ENCODE measurements at places on chromosomes 11 and 22.

DNA sequence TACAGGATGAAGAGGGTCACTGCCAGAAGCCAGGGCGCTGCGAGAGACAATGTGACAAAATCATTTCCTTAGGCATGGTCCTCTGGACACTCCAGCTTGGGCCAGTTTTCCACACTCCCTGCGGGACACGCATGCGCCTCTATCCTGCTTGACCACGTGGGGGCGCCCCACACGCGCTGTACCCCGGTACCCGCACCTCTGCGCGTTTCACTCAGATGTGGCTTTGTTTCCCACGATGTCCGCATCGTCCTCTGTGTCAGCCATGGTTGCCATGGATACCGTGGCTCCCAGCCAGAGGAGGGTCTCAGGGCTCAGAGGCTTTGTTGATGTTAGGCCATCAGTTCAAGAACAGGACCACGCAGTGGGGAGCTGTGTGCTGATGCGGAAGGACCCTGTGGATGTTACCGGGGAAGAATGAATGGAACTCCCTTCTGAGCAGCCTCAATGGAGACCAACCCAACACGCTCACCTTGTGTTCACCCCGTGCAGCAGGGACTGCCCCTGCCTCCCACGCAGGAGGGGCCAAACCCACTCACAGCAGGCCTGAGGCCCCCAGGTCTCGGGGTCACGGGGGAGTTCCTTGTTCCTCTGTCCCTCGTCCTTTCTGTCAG is 101.1 kb upstream of the SLC22A12 start:
- DNase-seq, result peak; percentile 57

GRCh38 chr11:34614344-34615104 is 6.4 kb upstream of the EHF start:
- DNase-seq, result no peak

DNA sequence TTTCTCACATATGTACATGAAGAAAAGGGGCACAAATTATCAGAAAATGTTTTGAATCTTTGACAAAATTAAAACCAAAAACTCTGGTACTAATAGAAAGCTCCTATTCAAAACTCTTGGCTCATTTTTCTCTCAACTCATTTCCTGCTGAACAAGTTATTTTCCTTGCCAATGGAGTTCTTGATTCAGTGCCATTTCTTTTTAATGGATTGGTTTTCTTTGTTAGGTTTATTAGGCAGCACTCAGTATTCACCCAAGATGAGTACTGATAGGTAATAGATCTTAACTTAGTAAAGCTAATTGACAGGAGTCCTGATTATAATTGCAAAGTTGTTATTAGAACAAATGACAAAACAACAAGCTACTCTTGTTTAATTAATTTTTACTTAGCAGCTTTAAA is 279.4 kb upstream of the PDGFD start:
- DNase-seq, result no peak

- DNase-seq, result no peak
These were observed 5.0 kb downstream of the CELSR1 start for GRCh38 chr22:46532416-46532815.

- no peak for DNase-seq
These were observed 18.2 kb downstream of the TEAD1 start for GRCh38 chr11:12692229-12693075.

- DNase-seq, result no peak
These were observed 38.0 kb downstream of the IGSF9B start for GRCh38 chr11:133918608-133919260.

- no peak for DNase-seq
These were observed 28.4 kb downstream of the TMPRSS5 start for GRCh38 chr11:113677685-113678084.

GRCh38 chr22:29654420-29654819 is 51.0 kb downstream of the NF2 start:
- no peak for DNase-seq

DNA sequence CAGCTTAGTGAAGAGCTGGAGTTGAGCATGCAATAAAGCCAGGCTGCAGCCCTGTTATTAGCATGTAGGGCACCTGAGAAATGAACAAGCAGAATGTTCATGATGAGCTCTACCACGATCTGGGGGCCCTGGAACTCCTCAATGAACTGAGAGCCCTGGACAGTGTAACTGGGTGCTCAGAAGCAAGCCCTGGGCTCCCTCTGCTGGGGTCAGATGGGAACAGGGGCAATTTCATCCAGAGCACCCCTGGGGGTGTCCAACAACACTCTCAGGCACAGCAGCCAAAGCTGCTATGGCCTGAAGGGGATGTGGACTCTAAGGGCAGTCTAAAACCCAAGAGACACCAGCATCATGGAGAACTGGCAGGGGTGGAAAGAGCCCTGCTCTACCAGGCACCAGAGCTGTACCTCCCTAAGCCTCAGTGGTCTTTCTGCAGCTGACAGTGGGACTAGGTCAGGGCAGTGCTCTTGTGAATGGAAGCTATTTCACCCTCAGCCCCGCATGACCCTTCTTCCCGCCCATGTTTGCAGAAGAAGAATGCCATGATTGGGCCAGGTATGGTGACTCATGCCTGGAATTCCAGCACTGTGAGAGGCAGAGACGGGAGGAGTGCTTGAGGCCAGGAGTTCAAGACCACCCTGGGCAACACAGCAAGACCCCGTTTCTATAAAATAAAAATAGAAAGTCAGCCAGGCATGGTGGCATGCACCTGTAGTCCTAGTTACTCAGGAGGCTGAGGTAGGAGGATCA is 28.9 kb downstream of the THOC5 start:
- DNase-seq, result no peak

- DNase-seq, result no peak
These were observed 1.3 kb downstream of the UNC93B1 start for GRCh38 chr11:68002575-68002937.

- no peak for DNase-seq
These were observed 5.4 kb downstream of the HYOU1 start for GRCh38 chr11:119051440-119052162.

GRCh38 chr11:62671608-62672389 is at the start of the genes LBHD1 and UQCC3:
Gene LBHD1, minus strand, starts transcription at chr11:62672267. Its CDS starts 2,236 bp downstream, at chr11:62670031.
Gene UQCC3, plus strand, starts transcription at chr11:62671673. Its CDS starts 73 bp downstream, at chr11:62671746.
- DNase-seq, result peak; percentile 85

GRCh38 chr11:122517403-122518379 is 137.8 kb upstream of the UBASH3B start:
- no peak for DNase-seq

GRCh38 chr11:44398266-44399030 is 88.5 kb upstream of the ALX4 start:
- no peak for DNase-seq

- DNase-seq, result no peak
These were observed 48.4 kb downstream of the NOX4 start for GRCh38 chr11:89442801-89443200.

GRCh38 chr11:124762105-124762623 is at the start of gene ESAM:
Gene ESAM, minus strand, starts transcription at chr11:124762290. Its CDS starts 136 bp downstream, at chr11:124762154.
- DNase-seq, result no peak

DNA sequence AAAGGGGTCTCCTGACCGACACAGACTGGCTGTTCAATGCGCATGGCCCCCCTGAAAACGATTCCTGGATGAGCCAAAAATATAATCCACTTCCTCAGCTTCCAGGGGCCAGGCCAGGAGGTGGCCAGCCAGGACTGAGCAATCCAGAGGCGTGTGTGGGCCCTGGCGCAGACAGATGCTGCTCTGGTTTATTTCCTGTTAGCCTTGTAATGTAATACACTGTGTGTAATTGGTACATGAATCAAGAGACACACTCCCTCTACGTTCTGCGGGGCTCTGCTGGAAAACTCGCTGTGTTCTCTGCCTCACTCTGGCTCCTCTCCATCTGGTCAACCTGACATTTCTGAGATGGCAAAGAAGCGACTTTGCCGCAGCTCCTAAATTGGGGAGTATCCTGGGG is 26.3 kb upstream of the ISX start:
- no peak for DNase-seq

- DNase-seq, result no peak
These were observed 8.4 kb downstream of the UVRAG start for GRCh38 chr11:75823415-75823814.

GRCh38 chr11:111778047-111778558 is 11.9 kb upstream of the PPP2R1B start:
- no peak for DNase-seq

GRCh38 chr11:64765291-64765850 is 5.6 kb upstream of the PYGM start:
- no peak for DNase-seq

DNA sequence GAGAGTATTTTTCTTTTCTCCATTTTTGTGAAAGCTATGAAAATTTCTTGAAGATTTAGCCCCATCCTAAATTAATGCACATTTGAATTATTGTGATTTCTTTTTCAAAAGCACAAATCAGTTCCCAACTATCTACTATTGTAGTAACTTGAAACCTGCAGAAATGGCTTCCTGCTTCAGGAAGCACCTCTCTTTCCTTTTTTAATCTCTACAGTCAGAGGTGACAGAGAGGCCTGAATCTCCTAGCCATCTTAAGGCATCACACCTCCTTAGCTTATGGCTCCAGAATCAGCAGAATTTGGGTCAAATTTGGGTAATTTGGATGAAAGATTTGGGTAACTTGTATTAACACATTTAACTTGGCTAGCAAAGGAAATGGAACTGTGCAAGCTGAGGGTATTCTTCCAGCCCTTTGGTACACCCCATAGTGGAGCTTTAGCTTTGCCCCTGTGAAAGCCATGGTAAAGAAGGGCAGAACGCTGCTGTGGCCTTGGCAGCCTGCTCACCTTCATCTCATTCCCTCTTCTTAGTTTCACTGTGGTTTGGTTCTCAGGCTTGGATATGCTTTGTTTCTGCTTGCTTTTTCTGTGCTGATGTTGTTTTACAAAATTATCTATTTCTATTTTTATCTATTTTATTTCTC is 16.2 kb downstream of the TBCEL start:
- DNase-seq, result no peak

- no peak for DNase-seq
These were observed 7.5 kb downstream of the NARS2 start for GRCh38 chr11:78567209-78567608.

- DNase-seq, result no peak
These were observed 220.0 kb downstream of the INSC start for GRCh38 chr11:15334766-15335165.

GRCh38 chr11:20617346-20618005 is 18.1 kb downstream of the SLC6A5 start:
- DNase-seq, result no peak

DNA sequence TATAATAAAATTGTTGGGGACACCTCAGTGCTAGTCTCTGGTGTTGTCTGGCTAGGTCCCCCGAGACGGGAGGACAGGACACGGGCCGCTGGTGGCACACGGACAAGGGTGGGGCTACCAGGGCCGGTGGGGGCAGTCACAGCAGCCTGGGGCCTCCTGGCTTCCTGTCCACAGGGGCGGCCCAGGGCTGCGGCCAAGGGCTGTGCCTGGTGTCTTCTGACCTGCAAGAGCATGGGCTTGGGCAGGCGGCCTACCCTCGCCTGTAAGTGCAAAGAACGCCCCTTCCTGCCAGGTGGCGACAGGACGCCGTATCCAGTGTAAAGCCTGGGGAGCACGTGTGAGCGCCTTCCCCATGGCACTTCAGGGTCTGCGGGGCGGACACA is 3.6 kb downstream of the LRFN4 start:
- no peak for DNase-seq

DNA sequence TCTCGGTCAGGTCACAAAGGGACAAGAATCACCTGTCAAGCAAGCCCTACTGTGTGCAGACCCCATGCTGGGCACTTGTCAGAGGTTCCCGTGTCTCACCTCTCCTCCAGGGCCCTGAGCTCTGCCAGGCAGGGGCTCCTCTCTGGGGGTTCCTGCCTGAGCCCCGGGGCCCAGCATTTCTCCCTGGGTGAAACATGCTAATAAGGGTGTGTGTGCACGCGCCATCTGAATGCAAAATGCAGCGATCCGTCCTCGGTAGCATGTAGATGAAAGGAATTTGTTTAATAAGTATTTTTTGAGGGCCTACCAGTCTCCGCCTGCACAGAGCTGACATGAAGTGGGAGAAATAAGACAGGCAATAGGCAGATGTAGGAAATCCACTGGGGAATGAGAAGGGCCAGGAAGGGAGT is 5.8 kb downstream of the ELFN2 start:
- DNase-seq, result no peak

- no peak for DNase-seq
These were observed 498.7 kb downstream of the METTL15 start for GRCh38 chr11:28606930-28607329.

GRCh38 chr11:72589802-72590761 is 84.1 kb downstream of the PDE2A start:
- peak; percentile 24 for DNase-seq

GRCh38 chr11:129315781-129316579 is 59.7 kb upstream of the BARX2 start:
- peak; percentile 60 for DNase-seq

DNA sequence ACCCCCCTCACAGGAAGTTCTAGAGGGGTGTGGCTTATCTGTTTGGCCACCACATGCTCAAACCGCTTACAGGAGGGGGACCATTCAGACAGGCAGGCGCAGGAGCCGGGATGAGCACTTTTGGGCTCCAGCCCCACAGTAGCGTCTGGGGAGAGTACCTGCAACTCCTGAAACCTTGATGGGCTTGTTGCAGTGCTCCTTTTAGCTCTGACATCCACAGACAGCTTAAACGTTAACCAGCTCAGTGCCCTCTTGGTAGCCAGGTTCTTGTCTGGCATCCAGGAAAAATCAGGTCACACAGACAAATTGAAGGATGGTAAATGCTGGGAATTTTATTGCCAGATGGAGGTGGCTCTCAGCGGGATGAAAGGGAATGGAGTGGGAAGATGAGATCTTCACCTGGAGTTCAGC is 326.3 kb downstream of the ETS1 start:
- no peak for DNase-seq

GRCh38 chr11:90774727-90775566 is 552.1 kb upstream of the CHORDC1 start:
- no peak for DNase-seq

- DNase-seq, result no peak
These were observed 4.7 kb downstream of the TBC1D10C start for GRCh38 chr11:67408437-67409200.

DNA sequence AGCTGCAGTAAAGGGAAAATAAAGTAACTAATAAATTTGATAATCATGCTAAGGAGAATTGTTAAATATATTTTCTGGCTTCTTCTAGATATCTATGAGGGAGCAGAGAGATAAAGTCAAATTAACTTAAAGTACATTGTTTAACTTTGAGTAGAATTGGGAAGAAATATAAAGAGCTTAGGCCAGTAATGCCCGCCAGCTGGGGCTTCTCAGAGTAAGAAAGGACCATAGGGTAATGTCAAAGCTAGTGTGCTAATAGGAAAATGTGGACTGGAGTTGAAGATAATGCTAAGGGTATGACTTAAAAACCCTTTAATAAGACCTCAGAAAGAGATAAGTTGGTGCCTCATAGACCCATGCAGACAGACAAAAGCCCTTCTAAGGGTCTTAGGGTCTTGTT is 411.6 kb upstream of the ANO3 start:
- no peak for DNase-seq

GRCh38 chr11:68315171-68315920 is 3.0 kb downstream of the LRP5 start:
- no peak for DNase-seq

GRCh38 chr22:49712195-49712791 is 115.4 kb downstream of the BRD1 start:
- no peak for DNase-seq

GRCh38 chr22:33803371-33804282 is 116.6 kb downstream of the LARGE1 start:
- DNase-seq, result no peak

DNA sequence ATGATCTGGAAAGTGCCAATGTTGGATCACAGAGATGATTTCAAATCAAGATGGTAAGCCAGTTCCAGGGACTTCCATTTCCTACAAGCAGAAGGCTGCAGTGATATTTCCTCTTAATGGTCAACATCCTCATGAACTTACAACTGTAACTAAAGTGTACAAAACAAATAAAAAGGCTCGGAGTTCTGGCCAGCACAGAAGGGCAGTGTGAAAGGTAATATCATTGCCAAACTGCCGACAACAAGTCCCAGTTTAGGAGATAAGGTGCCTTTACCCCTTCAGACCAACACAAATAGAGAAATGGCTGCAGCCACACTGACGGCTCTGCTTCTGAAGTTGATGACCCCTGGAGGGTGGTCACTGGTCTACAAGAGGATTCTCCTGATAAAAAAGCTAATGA is 91.1 kb downstream of the ETS1 start:
- DNase-seq, result no peak
